ENCODE measurements at places on chromosomes 4 and X.

DNA sequence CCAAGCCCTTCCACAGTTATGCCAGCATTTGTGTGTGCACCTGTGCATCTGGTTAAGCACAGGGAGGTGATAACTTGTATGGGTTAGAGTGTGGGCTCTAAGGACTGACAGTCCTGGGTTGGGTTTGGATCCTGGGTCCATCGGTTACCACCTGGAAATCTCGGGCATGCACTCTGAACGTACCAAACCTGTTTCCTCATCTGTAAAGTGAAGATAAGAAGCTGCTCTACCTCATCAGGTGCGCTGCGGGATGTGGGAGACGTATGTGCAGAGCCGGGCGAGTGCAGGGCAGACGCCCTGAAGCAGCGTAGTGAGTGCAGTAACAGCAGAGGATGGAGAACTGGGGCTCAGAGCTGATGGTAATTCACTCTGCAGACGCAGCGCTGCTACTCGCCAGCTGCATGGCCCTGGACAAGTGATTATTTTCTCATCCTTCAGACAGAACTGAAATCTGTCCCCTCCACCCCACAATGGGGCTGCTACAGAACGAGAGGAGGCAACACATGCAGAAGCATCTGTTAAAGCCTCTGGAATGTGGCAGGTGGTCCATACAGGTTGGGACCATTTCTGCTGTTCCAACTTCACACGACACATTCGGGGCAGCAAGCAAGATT lies 64.4 kb downstream of the HADH start:
- DNase-seq = no peak

- no peak for DNase-seq
Observed at GRCh38 chrX:8204943-8205342, 33.9 kb upstream of the VCX2 start.

GRCh38 chr4:89509708-89510281 lies 202.2 kb upstream of the GPRIN3 start:
- DNase-seq = no peak

GRCh38 chrX:23902419-23902818 lies 5.3 kb downstream of the APOO start:
- no peak for DNase-seq

DNA sequence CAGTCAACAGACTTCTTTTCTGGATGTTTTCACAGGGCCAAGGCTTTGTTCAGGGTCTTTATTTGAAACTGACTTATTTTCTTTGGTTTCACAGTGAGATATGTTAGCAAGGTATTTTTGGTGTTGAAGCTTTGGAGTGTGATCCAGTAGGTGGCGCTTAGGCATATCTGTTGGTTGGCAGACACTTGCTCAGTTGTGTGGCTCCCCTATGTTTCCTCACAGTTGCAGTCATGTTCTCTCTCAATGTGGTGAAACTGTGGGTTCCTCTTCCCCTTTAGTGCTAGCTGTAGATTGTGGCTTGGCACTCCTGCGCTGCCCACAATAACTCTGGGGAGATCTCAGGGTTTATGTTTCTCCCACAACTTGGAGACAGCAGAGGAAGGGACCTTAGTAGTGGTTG lies 460.8 kb downstream of the SLITRK2 start:
- DNase-seq = no peak

DNA sequence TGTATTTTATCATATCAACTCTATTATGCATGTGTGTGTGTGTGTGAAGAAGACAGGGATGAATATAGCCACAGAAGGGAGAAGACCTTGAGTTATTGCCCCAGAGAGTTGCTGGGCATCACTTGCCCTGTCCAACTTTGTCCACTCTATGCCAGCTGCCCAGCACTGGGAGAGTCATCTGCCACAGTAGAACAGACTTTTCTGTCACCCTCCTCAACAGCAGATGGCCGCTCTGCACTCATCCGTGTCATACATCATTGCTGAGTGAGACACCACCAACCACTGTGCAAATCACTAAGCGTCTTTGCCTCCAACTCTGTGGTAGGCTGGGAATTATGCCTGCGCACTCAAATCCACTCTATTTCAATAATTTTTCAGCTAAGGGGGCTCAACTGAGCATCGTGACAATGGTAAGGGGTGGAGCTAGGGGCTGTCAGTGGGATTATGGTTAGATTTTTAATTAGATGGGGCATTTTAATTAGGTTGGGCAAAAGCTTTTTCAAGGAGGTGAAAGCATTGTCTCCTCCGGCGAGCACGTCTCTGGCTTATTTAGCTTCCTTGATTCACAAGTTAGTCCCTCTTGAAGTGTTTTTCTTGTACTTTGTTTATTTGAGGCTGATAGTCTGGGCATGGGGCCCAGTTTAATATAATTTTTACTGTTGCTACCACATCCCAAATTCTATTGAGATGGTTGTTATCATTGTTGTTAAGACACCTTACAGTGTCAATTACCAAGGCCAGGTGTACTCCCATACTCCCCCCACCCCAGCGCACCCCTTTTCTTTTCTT lies 100.1 kb upstream of the KLF3 start:
- no peak for DNase-seq

- DNase-seq = no peak
Observed at GRCh38 chr4:53595204-53595603, 3.9 kb upstream of the LNX1 start.

- DNase-seq = no peak
Observed at GRCh38 chr4:26583538-26583864, 383 bp upstream of the TBC1D19 start.

GRCh38 chr4:185246453-185246852 lies 37.1 kb downstream of the SNX25 start:
- no peak for DNase-seq

- DNase-seq = peak; percentile 0
Observed at GRCh38 chrX:104195489-104196084, 29.3 kb downstream of the FAM199X start.

DNA sequence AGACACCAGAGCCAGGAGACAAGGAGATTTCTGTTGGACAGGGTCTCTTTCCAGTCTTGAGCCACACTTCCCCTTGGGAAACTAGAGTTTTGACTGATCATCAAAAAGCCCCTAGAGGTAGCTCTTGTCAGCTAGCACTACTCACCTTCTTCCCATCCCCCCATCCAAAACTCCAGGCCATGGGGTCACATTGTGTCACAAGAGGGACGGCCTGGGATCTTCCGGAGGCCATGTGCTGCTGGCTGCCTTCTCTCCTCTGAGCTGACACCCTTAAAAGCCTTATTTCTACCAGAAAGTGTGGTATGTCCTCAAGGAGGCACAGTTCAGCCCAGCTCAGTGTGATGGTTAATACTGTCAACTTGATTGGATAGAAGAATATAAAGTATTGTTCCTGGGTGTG lies 7.8 kb downstream of the PNMA3 start:
- no peak for DNase-seq

- DNase-seq = no peak
Observed at GRCh38 chr4:82629238-82630000, 67.6 kb upstream of the TMEM150C start.

GRCh38 chr4:183620421-183620820 lies 38.6 kb downstream of the RWDD4 start:
- no peak for DNase-seq

- no peak for DNase-seq
Observed at GRCh38 chr4:20391912-20392311, 140.2 kb downstream of the SLIT2 start.

DNA sequence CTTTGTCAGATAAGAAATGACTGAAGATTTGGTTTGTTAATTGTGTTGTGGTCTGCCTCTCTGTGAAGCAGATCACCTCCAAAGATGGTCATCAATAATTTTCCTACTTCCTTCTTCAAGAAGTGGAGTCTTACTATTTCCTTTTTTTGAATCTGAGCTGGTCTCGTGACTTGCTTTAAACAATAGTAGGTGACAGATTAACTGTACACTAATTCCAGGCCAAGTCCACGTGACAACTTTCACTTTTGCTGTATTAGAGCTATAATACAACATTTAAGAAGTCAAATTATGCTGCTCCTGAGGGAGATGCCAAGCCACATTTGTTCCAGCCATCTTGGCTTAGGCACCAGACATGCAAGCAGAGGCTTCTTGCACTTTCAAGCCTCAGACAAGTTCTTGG lies 393.8 kb upstream of the GRID2 start:
- DNase-seq = no peak

DNA sequence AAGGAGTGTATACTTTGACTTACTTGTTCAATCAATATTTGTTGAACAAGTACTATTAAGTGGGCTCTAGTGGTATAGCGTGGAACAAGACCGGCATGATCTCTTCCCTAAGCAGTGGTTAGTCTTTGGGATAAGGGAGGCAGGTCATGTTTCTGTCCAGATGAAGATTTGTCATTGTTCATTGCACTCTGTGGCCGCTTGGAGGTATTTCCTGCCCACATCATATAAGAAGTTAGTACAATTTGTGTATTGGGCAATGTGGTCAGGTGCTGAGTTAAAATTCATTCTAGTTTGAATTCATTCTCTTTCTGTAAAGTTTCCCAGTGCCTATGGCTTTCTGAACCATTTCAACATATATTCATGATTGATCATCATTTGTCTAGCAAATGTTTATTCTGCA lies 101.1 kb upstream of the SHISA3 start:
- DNase-seq = no peak

DNA sequence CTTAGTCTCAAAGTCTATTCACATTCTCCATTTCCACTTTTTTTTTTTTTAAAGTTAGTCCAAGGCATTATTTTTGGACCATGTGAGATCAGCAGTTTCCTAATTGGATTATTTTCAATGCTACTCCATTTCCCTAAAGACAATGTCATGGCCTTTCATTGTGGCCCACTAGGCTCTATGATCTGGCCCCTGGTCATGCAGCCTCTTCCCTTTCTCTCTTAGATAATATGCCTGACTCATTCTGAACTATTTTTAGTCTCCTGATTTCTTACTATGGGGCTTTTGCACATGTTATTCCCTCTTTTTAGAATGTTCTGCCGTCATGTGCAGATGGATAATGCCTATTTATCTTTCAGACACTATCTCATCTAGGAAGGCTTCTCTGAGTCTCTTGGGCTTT lies 157.3 kb downstream of the TMA16 start:
- DNase-seq = no peak

GRCh38 chrX:26670521-26670920 lies 454.6 kb downstream of the MAGEB5 start:
- DNase-seq = no peak

GRCh38 chr4:663046-663437 lies 11.0 kb downstream of the ATP5ME start:
- DNase-seq = no peak

GRCh38 chrX:132171478-132171877 lies 43.7 kb upstream of the FRMD7 start:
- no peak for DNase-seq

DNA sequence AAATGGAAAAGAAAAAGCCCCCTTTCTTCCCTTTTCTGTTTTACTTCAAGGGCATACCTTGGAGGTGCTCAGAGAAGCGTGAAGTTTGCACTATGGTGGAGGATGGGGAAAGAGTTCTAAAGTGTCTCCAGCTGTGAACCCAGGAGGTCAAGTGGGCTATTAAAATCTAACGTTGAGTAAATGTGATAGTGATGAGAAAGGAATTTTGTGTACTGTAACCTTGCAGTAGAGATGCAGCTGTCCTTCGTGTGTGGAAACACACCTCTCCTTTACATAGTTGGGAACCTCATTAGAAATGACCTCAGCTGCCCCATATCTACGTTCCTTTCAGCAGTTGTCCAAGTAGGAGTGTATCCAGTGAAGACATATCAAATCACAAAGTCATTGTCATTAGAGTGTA lies 26.5 kb downstream of the ADH5 start:
- DNase-seq = no peak

GRCh38 chrX:3403748-3404147 lies 57.3 kb upstream of the MXRA5 start:
- no peak for DNase-seq

DNA sequence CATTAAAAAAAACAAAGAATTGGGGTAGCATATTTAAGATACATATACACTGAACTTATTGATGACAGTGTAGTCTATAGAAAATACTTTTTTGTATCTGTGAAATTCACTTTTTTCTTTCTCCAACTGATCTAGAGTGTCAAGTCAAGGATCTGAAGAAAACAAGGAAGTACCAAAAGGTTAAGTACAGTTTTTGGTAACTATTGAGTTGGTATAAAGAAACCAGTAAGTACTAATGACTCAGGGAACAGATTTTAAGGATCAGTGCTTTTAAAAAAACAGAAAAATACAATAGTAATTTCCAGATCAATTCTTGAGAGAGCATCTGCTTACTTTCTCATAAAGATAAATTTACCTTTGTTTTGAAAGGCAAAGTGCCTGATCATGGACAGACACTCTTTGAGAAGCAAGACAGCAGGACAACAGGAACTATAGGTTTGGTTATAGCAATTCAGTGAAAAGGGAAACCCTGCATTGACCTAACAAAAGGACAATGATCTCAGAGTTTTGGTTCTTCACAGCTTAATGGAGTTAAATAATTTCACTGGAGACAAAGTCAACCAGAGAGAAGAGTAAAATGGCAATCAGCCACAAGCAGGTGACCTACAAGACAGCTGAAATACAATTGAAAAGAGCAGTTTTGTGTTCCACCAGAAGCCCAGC lies 23.4 kb downstream of the TRMT10A start:
- DNase-seq = no peak

DNA sequence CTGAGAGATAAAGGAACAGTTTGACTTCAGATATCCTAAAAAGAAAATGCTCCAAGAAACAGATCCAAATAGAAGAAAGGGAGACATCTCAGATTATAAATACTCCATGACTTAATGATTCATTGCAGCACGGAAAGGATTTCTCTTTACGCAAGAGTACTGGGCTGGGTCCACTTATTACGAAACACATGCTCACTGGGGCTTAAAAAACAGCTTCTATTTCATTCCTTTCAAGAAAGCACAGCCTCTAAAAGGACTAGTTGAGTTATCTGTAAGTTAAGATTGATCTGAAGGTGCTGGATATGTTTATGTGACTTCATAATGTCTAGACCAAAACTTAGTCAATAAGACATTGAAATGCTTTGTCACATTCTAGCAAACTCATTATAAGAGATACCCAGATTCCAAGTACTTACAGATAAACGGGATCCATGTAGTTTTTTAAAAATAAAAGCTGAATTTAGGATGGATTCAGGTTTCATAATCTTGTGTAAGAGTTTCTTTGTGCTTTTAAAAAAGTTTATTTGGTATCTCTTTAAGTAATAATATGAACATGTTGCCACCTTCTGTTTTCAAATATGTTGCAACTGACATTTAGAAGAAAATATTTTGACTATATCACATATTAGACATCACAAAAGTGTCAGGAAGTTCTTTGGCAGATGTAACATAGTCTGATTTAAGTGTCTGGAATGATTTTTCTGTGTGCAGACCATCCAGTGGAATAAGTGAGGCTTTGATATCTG lies 109.5 kb upstream of the MYOZ2 start:
- no peak for DNase-seq

DNA sequence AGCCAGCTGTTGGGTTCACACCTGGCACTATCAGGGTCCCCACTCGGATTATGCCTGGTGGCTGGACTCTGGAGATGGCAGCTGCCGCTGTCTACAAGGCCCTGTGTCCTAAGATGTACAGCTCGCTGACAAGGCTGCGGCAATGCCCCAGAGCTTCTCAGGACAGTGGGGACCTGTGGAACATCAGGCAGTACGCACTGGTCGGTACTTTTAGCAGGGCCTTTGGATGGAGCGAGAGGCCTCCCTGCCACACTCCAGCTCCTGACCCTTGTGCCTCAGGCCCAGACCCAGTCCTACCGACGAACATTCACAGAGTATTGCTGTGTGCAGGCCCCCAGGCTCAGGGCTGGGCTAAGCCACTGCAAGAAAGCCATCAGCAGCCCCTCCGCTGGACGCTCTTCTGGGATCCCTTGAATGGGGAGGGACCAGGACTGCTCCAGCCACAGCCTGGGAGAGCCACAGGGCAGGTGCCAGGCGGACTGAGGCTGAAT lies 45.7 kb upstream of the HMX1 start:
- no peak for DNase-seq
